Stimulated activated CD8-positive, alpha-beta memory T cell treated with anti-CD3 and anti-CD28 coated beads, Interleukin-12 subunit alpha, Interleukin-12 subunit beta, amount 100 ng/mL, for 1 hour (primary cell): ENCODE measurements at places on chromosomes 16 and 17.
A peak's percentile ranks its signal among the peaks of the same experiment; 100 is the strongest.

GRCh38 chr17:51769231-51769630 lies 389.3 kb downstream of the CA10 start:
- DNase-seq, result no peak

- peak; percentile 58 for DNase-seq
These were observed 5.4 kb downstream of the NAT9 start for GRCh38 chr17:74770498-74771318.

DNA sequence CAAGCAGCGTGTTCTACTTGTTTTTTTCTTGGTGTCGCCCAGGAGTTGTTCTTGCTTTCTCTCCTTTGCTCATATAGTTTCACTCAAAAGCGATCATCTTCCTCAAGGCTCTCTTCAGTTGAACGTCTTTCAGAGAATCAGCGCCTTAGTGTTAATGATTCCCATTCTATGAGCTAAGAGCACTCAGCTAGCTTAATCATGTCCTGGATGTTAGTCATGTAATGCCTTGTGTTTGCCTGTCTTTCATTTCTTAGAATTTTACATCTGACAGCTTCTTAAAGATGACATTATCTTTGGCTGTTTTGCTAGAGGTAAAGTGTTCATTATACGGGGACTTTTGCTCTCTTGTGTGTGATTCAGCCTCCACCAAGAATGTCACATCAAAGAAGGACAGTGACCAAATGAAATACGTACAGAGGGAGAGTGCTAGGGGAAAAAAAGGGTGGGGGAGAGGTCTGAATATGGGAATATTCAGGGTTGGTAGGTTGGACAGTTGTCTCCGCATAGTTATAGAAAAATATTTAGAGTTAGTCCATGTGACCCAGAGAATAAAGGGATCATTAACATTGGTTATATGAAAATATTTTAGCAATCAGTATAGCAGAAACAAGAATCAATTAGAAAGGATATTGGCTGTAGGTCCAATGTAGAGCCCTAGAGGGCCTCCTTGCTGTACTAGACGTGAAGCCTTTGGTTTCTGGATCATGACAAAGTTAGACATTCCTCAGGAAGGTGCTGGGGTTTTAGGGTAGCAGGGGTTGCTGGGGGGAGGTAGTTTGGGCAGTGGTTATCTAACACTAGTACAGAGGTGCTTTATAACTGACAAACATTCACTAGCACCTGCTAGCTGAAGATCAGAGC lies 31.9 kb upstream of the ANKFN1 start:
- DNase-seq, result no peak

- no peak for DNase-seq
These were observed 31.1 kb upstream of the COX10 start for GRCh38 chr17:14038206-14038605.

DNA sequence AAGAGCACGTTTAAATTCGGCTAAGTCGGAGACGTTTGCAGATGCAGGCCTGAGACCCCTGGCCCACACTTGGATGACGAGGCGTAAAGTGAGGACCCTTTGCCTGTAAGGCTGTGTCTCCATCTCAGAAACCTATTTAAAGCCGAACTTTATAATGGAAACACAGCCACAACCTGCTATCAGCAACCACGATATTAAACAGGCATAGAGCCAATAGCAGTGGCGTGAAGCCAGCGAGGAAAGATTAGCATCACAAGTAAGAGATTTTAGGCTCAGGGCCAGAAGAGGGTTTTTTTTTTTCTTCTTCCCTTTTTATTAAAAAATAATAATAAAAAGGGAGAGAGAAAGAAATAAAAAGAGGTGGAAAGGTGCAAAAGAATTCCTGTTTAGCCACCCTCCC lies 111.3 kb upstream of the NOL11 start:
- DNase-seq, result no peak

GRCh38 chr17:9101356-9101755 lies 80.0 kb downstream of the NTN1 start:
- DNase-seq, result no peak

- DNase-seq, result no peak
These were observed 67.2 kb downstream of the CDH8 start for GRCh38 chr16:61969077-61969382.

GRCh38 chr16:3983081-3983520 lies 102.6 kb upstream of the CREBBP start:
- no peak for DNase-seq

- no peak for DNase-seq
These were observed 999.7 kb downstream of the CDH11 start for GRCh38 chr16:64122177-64122576.

DNA sequence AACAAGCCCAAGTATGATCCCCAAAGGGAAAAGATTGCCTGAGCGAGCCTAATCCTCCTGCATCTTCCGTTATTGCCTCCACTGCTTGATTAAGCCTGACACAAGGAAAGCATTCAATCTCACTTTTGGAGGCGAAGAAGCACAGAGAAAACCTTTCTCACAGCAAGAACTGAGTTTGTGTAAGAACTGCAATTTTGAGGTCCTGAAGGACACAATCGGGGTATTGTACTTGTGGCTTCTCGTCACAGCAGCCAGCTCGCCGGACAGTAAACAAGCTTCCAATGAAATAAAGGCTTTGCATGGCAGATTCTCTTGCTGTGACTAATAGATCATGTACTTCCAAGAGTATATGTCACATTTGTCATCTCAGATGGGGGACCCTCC lies 18.7 kb upstream of the FOXF1 start:
- DNase-seq, result no peak

DNA sequence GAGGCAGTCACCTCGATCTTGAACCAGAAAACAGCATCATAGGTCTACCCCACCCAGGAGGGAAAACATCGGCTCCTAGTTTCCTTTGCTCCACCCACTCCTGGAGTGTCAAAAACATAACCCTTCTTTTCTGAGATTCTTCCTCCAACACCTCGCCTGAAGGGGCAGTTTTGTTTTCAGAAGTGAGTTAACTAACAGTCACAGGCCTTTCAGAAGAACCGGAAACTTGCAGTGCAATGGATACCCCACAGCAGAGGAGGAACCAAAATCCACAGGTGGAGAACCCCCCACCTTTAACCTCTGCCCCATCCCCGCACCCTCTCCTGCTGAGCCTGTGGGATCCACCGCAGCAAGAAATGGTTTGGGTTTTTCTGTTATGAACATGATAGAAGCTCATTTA lies 7.8 kb upstream of the TEX2 start:
- DNase-seq, result no peak

DNA sequence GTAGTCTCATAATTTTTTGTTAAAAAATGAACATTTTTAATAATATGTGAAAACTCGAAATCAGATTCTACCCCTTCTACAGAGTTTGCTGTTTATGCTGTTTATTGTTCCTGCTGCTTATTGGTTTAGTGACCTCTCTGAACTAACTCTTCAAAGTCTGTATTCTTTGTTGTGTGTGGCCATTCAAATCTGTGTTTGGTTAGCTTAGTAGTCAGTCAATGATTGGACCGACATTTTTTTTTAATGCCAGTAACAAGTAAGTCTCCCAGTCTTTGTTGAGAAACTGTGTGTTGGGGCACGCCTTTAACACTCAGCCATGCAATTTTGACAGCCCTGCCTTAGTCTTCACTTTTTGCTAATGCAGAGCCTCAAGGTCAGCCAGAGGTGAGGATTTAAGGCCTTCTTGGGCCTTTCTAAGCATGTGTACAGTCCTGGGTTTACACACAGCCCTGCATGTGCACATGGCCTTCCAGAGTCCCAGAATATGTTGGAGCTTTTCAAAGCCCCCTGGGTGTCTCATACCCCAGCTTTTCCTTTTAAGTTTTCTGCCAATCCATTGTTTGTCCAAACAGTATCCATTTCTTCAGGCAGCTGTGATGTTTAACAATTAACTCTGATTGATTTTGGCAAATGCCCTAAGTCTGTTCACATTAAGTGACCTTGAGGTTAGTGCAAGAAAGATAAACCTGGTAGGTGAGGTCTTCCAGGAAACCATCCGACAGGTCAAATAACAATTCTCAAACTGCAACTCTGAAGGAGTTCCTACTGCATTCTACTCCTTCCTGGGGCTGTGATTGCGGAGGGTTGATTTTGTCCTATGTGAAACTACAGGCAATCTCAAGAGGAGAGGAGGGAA lies 389.3 kb downstream of the PMP22 start:
- no peak for DNase-seq

DNA sequence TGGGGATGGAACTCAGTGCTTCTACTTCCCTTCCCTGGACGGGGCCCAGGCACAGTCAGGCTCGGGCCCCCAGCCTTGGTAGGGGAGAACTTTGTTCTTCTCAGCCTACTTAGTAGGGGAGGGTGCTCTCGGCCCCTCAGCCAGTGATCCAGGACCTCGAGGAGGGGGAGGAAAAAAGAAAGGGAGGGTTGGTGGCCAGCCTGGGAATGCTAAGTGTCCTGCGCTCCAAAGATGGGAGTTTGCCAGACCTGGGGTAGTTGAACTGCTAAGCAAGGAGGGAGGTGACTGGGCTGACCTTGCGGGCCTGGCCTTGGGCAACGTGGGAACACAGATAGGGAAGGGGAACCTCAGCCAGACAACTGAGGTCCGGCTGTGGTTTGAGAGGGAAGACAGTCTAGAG lies 12.2 kb downstream of the ADGRG1 start:
- no peak for DNase-seq

DNA sequence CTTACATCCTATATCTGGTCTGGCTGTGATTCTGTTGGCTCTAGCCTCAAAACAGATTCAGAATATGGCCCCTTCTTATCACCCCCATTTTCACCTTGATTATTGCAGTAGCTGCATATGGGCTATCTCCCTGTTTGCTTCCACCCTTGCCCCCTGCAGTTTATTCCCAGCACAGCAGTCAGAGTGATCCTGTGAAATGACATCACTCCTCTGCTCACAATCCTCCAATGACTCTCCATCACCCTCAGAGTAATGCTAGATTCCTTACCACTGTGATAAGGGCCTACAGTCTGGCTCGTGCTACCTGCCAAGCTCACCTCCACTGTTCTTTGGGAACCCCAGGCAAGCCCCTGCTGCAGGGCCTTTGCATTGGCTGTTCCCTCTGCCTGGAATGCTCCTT lies 92.5 kb downstream of the ASIC2 start:
- DNase-seq, result no peak

GRCh38 chr17:58228679-58229078 lies 9.6 kb upstream of the MKS1 start:
- no peak for DNase-seq

DNA sequence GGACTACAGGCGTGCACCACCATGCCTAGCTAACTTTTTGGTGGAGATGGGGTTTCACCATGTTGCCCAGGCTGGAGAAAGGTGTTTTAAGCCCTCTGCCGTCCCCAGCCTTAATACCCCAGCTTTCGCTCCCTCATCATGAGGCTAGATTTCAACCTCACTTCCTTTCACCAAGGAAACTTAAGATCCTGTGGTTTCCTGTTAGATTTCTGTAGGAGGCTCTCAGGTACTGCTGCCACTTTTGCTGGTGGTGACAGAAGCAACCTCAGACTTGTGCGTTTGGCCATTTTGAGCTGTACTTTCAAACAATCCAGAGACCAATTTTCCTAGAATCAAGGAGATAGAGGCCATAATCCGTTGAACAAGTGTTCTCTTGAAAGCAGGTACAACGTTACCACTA lies 36.2 kb downstream of the MPHOSPH6 start:
- no peak for DNase-seq

DNA sequence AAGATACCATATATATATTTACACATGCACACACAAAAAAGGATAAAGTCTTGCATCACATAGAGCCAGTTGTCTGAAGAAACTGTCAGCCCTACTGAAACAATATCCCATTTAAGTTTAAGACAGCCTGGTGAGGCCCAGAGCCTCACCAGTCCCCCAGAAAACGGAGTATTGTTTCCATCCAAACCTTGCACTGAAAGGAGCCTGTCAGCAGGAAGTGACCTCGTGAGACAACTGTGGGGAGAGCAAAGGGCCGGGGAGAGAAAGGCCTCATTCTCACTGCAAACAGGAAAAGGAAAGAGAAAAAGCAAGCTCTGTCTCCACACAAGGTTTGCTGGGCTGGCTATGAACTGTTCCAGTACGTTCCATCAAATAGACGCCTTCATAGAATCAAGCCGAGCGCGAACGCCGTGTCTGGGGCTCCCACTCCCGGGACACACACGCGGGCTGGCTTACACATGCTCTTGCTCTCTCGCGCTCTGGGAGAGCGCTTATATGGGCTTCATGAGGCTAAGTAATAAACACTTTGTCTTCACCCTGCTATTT lies 44.4 kb upstream of the ZFHX3 start:
- no peak for DNase-seq

- peak; percentile 59 for DNase-seq
These were observed 29.3 kb downstream of the MXRA7 start for GRCh38 chr17:76681222-76682137.

GRCh38 chr17:63571632-63572310 lies 21.5 kb downstream of the DCAF7 start:
- DNase-seq, result no peak

GRCh38 chr16:81752876-81753227 lies 26.2 kb upstream of the PLCG2 start:
- no peak for DNase-seq

DNA sequence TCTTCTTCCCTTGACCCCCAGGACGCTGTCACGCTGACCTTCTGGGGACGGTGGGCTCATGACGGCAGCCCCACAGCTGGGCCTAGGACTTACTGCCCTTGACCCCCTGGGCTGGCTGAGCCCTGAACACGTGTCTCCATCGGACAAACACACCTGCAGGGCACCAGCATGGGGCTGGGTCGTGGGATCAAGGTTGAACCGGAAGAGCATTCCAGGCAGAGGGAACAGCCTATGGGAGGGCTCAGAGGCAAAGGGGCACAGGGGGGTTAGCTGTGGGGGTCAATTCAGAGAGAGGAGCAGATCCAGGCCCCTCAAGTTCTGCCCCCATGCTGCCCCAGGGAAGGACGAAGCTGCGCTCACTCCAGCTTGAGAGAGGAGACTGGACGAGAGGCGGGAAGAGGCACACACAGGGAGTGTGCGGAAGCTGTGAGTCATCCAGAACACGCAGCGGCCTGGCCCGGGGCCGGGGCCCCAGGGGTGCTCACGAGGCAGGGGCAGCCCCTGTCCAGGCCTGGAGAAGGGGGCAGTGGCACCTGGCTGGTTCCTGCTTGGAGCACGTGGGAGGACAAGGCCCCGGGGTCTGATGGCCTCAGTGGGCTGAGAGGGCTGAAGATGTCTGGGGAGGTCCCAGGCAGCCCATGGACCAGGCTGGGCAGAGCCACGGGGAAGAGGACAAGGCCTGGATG lies 9.9 kb downstream of the SSTR5 start:
- no peak for DNase-seq

- DNase-seq, result no peak
These were observed 29.8 kb downstream of the ANKRD40 start for GRCh38 chr17:50677851-50678375.

- no peak for DNase-seq
These were observed 2.1 kb upstream of the CACNG1 start for GRCh38 chr17:67041941-67042899.

DNA sequence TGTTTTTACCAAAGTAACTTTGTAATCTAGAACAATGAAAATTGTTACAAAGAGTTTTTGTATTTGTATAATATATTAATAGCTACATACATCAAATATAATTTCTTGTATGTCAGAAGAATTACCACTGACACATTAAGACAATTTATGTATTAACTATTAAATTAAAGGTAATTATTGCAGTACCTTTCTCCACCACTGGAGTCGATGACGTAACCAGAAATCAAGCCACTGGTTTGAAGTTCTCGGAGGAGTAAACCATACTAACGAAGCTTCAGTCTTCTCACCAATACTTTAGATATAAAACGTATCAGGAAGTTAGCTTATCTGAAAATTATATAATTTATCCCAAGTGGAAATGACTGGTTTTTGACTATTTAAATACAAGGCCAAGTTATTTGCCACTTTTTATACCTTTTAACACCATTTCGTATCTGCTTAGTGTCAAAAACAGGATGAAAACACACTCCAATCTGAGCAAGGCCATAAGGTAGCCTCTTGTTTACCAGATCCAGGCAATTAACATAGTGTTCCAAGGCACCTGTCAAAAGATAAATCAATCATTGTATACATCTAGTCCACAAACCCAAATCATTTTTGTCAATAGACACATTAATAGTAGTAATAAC lies 4.3 kb downstream of the POLG2 start:
- DNase-seq, result no peak
